Upper lobe of right lung (tissue), 1 donor: ENCODE measurements at places on chromosomes 16 and 17.

GRCh38 chr17:66185862-66186261 is 6.1 kb downstream of the CEP112 start:
- DNase-seq: no peak

- peak; percentile 67 for DNase-seq
These were observed 12.6 kb downstream of the MAP2K3 start for GRCh38 chr17:21297026-21297520.

DNA sequence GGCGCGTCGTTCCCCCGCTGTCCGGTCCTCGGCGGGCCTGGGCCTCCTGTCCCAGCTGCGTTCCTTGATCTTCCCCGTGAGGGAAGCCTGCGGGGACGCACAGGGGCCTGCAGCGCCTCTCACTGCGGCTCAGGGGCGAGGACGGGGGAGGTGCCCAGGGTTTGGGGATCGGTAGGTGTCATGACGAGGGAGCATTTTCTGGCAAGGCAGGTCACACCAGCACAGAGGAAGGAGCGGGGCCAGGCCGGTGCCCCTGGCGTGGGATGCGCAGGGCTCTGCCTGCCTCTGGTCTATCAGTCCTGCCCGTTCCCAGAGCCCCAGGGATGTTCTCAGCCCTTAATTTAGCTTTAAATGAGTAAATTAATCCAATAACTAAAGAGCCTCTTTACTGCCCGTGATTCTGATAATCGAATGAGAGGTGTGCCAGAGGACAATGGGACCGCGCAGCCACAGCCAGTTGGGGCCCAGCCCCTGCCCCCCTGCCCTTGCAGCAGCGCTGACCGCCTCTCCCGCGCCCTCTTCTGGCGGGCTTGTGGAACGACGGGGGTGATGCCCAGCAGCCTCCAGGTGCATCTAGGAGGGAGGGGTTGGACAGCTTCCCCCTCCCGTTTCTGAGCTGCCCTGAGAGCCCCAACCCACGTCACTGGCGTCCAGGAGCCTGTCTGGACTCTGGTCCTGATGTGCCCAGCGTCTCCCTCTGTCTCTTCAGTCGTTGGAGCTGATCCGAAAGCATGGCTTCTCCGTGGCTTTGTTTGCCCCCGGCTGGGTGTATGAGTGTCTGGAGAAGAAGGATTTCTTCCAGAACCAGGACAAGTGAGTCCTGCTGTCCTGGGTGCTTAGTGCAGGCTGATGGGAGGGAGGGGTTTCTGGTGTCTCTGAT is 7.9 kb downstream of the ENGASE start:
- DNase-seq: peak; percentile 82

DNA sequence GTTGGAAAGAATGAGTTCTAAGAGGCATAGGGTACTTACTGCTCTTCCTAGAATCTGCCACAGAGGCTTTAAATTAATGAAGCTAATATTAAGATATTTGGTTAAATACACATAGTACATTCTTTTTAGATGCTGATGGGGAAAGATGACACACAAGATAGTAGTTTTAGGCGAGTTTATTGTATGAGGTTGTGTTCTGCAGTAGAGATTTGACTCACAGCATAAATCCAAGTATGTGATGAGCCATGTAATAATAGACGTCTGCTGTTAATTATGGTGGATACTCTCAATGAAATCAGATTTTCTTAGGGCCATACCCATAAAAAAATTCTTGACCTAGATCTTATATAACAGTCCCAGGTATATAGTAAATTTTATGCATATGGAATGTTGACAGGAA is 8.0 kb downstream of the TNRC6C start:
- DNase-seq: no peak

DNA sequence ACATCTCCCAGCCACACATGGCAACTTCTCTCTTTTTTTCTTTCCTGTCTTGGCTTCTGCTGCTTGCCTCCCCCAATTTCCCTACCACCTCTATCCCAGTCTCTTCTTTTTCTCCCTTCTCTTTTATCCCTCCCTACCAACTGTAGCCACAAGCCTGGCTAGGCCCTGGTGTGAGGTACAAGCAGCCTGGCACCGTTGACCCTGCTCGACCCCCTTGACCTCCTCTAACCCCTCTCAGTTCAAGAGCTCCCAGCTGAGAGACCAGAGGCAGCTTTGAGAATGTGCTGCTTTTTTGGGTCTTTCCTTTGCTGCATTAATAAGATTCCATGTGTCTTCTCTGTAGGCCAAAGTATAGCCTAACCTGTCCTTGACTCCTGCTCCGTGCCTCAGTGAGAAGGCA is 32.3 kb downstream of the B9D1 start:
- DNase-seq: peak; percentile 23

- no peak for DNase-seq
These were observed 541 bp upstream of the RBBP6 start for GRCh38 chr16:24538756-24539294.

GRCh38 chr17:8862213-8863056 is 5.0 kb downstream of the PIK3R6 start:
- no peak for DNase-seq

DNA sequence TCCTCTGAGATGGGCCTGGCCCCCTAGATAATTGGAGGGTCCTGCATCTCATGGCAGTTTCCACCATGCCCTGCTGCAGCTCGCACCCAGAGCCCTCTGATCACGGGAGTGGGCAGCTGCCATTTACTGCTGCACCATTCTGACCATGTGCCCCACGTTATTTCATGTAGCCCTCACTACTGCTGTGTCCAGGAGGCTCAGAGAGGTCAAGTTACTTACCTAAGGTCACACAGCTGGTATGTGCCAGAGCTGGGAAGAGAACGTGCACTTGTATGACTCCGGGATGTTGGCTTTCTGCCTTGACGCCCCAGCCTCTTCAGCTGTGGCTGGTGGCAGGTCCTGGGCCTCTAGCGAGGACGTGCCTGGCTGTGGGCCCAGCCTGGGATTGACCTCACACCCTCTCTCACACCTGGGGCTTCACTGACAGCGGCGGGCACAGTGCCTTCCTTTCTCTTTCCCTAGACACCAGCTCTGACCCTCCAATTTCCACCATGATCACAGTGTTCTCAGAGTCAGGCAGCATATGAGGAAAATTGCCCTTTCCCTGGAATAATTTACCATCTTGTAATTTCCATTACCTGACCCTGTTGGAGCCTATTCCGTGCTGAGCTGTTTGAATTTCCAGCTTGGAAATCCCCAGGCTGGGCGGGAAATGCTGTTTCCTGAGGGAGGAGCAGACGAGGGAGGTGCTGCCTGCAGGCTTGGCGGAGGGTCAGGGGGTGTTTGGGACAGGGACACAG is 18.5 kb upstream of the DOC2B start:
- no peak for DNase-seq

GRCh38 chr17:51912939-51913338 is 245.6 kb downstream of the CA10 start:
- DNase-seq: no peak

- DNase-seq: no peak
These were observed 396.8 kb downstream of the NPIPA8 start for GRCh38 chr16:17939723-17940122.

DNA sequence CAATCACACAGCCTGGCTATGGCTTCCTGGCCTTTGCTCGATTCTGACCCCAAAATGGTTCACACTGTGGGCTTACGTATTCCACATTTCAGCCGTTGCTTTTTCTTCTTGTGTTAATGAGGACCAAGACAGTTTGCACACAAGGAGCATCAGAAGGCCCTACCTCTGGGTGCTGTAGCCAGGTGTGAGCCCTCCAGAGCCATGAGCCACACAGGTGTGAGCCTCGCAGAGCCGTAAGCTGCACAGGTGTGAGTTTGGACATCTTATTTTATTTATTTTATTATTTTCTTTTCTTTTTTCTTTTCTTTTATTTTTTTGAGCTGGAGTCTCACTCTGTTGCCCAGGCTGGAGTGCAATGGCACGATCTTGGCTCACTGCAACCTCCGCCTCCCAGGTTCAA is 70.6 kb downstream of the LMF1 start:
- no peak for DNase-seq

DNA sequence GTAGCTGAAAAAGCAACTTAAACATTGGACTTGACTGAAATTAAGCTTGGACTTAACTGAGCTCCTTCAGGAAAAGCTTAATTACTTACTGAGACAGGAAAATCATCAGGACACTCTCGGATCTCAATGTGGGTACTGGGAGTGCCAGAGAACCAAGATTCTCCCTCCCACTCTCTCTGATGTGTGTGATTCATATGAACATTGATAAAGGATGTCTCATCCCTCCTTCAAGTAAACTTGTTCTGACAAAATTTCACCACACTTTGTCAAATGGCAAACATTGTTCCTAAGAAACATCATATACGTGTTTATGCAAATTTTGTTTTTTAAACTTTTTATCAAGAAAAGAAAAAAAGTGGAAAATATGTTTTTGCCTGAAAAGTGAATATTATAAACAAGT is 4.1 kb upstream of the SLFN5 start:
- no peak for DNase-seq

- peak; percentile 80 for DNase-seq
These were observed 424 bp downstream of the YBX2 start for GRCh38 chr17:7293816-7294613.

DNA sequence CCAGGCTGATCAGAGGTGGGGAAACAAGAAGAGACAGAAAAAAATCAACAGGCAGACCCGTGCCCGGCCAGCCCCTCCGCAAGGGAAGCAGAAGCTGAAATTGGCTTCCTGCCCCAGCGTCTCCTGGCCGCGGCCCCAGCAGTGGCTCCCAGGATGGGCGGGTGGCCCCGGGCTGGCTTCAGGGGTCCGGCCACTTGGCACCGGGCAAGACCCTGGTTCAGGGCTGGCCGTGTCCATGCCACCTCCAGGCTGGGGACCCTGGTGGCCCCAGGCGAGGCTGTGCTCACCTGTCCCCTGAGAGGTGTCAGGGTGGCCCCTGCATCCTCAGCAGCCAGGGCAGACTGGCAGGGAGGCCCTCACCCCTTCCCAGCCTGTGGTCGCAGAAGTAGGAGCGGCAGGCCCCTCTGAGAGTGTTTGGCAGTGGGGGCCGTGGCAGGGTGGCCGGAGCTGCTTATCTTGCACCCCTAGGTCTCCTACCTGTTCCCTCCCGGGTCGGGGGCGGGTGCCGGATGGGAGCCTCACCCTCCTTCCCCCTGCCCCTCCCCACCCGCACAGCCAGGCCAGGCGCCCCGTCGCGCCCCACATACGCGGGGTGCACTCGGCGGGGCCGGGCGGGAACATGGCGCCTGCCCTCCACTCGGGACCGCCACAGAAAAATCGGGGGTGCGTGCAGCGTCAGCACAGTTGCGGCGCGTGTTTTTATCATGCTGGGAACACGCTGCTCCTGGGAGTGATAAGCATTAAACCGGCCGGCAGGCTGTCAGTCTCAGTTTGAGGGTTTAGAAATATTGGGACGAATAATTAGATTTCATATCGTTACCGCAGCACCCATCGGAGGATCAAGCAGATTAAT is 46.7 kb upstream of the ZC3H18 start:
- no peak for DNase-seq

DNA sequence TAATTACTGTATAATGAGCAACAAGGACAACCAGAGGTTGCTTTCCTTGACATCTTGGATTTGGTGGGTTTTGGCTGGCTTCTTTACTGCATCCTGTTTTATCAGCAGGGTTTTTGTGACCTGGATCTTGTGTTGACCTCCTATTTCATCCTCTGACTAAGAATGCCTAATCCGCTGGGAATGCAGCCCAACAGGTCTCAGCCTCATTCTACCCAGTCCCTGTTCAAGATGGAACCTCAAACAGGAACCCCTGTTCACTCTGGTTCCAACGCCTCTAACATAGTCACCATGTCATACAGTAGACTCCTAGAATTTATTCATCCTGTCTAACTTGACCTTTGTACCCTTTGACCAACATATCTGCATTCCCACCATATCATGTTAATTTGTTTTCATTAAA is 183.8 kb upstream of the SOX9 start:
- DNase-seq: no peak

DNA sequence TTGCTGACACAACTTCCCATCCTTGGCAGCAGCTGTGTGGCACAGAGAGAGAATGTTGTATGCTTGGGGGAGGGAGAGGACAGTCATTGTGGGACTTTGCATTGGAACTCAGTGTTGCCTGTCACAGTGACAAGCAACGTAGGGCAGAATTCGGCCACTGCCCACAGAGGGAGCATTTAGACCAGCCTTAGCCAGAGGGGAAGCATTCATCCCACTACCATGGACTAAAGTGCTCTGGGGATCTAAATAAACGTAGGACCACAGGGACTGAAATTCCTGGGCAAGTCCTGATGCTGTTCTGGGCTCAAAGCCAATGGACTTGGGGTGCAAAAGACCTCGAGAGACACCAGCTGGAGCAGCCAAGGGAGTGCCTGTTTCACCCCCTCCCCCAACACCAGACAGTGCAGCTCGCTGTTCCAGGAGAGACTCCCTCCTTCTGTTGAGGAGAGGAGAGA is 44.9 kb downstream of the ABCA8 start:
- DNase-seq: no peak

DNA sequence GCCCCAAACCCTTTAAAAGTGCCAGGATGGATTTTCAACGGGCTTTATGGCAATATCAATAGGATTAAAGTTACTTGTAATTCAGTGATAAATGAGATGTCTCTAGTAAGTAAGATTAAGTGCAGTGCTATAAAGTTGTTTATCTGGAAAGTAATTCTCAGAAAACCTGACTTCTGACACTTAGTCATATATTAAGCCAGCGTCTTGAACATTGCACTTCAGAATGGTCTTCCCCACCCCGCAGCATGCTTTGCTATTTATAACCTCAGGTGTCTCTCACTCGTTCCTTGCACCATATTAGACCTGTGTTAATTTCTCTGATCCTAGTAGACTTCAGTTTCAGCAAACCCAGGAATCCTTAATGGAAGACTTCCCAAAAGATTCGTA is 2.1 kb upstream of the MAF start:
- DNase-seq: no peak

- no peak for DNase-seq
These were observed 19.3 kb downstream of the SHISA9 start for GRCh38 chr16:12920739-12921138.

DNA sequence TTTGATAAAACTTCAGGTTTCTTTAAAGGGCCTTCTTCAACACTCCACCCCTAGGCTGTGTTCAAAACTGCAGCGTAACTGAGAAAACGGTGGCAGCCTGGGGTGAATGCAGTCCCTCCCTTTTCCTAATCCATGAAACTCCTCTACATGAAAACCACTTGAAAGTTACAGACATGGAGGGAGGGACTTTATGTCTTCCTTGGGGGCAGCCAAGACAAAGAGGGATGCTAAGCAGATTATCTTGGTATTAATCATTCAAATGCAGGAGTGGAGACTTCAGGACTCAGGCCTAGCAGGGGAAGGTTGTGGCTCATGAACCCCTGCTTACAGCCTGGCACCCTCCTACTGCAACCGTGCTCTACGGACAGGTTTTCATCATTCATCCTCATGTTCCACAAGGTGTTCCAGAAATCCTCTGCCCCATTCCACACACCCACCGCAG is 46.8 kb downstream of the RNF112 start:
- no peak for DNase-seq

GRCh38 chr16:72944757-72945485 is 103.0 kb downstream of the ZFHX3 start:
- DNase-seq: no peak
